H4 (cell line): ENCODE measurements at places on chromosomes 3 and 15. TPM values are rescaled to one million over a fixed set of nuclear protein-coding genes. Genes with fewer than 3 reads are reported as not detected.

DNA sequence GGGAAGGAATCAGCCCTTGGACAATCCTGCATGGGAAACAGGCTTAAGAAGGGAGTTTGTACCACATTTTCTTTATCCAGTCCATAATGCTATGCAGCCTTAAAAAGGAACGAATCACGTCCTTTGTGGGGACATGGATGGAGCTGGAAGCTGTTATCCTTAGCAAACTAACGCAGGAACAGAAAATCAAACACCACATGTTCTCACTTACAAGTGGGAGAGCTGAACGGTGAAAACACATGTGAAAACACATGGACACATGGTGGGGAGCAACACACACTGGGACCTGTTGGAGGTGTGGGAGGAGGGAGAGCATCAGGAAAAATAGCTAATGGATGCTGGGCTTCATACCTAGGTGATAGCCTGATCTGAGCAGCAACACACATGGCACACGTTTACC is 70.3 kb downstream of the OXNAD1 start:
- no peak for DNase-seq

DNA sequence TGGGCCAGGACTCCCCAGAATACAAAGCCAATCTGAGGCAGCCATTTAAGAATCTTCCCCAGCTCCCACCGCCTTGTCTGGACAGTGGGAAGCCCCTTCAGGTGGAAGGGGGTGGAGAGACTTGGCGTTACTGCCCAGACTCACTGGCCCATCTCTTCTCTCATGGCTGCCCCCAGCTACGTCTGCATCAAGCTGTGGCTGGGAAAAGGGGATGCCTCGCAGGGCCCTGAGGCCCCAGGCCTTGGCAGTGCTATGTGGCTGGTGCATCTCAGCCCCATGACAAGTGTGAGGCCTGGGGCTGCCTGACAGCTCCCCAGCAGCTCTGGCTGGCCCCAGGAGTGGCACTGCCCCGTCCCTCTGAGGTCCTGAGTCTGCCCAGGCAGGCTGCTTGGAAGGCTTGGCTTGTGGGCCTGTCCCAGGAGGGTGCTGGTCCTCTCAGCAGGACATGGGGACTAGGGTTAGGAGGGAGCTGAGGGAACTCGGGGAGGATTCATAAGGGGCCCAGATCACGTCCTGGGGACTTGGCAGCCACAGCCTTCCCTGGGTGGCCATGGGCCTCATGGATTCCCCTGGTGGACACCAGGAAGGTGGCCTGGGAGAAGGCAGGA is 20.2 kb upstream of the SLC41A3 start:
- no peak for DNase-seq

GRCh38 chr3:70608434-70608833 is 296.0 kb upstream of the MDFIC2 start:
- DNase-seq, result no peak

Gene OR5K2
- not detected in 2 replicates for total RNA-seq

Gene CYP1A1
- total RNA-seq, result 0.33 and 2.3 TPM in 2 replicates
